ENCODE measurements at places on chromosomes 13 and 19.
A peak's percentile ranks its signal among the peaks of the same experiment; 100 is the strongest.

- DNase-seq: no peak
Measured at GRCh38 chr13:22091971-22092300, 421.1 kb downstream of the FGF9 start.

- peak; percentile 9 for DNase-seq
Measured at GRCh38 chr13:52695856-52696255, 43.2 kb downstream of the SUGT1 start.

DNA sequence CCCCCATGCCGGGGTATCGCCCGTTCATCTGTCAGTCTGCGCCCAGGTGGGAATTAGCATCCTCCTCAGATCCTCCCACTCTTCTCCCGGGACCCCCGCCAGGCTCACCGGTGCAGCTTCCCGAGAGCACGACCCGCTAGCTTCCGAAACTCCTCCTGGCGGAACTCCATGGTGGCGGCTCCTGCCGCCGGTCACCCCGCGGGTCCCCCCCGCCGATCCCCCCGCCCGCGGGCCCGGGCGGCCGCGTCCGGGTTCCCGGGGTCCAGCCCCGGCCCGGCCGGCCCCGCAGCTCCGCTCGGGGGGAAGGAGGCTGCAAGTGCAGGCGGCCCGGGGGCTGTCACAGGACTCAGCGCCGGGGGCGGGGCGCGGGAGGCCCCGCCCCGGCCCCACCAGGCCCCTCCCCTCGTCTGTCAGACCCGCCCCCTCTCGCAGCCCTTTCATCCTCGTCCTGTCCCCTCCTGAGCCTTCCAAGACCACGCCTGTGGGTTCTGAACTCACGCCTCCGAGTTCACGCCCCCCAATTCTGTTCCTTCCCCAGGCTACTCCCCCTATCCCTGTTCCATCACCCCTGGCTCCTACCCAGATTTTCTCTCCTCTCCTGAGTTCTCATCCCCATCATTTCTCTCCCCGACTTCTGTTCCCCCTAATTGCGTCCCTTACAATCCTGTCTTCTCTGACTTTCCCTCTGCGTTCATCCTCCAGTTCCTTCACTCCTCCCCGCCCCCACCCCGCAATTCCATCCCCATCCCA is at the start of gene SLC17A7:
SLC17A7 (minus strand) TSS at position 318 of the 750 bp plus-strand sequence; CDS start at position 170, 148 bp downstream.
- peak; percentile 72 for DNase-seq

GRCh38 chr13:65342541-65343337 is 1887.4 kb downstream of the PCDH9 start:
- no peak for DNase-seq

GRCh38 chr19:56269348-56269747 is 3.2 kb upstream of the EDDM13 start:
- DNase-seq: no peak

GRCh38 chr13:27276188-27276587 is 5.6 kb downstream of the RASL11A start:
- DNase-seq: peak; percentile 58

DNA sequence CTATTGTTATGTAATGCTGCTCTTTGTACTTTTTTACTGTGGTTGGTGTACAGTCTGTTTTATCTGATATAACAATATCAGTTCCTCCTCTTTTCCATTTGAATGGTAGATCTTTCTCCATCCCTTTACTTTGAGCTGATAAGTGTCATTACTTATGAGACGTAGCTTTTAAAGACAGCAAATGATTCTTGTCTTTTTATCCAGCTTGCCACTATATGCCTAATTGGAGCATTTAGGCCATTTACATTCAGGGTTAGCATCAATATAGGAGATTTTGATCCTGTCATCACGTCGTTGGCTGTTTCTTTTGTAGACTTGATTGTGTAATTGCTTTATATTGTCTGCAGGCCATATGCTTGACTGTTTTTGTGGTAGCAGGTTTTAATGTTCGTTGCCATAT is 894.2 kb upstream of the ATXN8OS start:
- DNase-seq: no peak

DNA sequence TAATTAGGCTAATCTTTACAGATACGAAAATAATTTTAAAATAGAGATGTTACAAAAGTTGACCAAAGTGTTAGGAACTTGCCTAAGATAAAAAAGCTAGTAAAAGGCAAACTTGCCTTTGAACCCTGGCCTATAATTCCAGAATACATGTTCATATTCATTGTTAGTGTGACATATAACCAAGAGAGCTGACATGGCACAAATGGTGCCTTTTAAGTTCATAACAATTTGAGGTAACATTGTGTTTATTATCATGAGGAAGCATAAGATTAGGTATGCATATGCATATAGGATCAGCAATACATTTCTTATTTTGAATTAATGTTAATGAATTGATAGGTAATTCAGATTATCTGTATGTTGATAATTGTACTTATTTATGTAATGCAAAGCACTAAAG is 1537.9 kb upstream of the PRR20A start:
- no peak for DNase-seq

GRCh38 chr13:90552702-90553101 is 794.8 kb upstream of the MIR17HG start:
- no peak for DNase-seq

DNA sequence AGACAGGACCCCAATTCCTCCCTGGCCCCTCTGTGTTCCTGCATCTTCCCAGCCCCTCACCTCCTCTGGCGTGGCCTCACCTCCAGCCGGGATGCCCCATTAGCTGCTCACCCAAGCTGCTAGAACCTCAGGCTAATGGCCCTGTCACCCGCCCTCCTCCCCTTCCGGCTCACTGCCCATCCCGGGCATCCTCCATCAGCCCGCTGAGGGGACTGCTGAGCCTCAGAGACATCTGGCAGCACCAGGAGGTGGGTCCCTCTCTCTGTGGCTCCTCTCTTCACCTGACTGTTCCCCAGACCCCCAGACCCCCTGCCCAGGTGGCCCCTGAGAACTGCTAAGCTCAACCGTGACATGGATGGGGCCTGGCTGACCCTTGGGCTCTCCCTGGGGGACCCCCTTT is 2.9 kb downstream of the FFAR1 start:
- peak; percentile 8 for DNase-seq

GRCh38 chr19:2952953-2953481 is 8.2 kb upstream of the ZNF77 start:
- peak; percentile 39 for DNase-seq

- DNase-seq: no peak
Measured at GRCh38 chr19:50515168-50515561, 1.5 kb upstream of the ASPDH start.

- DNase-seq: no peak
Measured at GRCh38 chr13:46995874-46996273, 99.0 kb upstream of the HTR2A start.

DNA sequence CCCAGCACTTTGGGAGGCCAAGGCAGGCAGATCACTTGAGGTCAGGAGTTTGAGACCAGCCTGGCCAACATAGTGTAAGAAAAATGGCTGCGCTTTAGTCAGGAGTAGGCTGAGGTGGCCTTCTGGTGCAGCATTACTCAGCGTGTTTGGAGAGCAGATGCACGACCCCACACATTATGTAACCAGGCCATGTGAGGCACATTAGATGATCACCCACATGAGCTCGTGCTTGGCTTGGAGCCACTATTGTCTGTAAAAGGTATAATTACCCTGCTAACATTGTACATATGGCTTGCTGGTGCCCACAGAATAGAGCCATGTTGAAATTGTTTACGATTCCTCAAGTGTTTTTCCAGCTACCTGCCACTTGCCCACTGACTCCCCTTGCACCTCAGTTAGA is 24.0 kb upstream of the SCEL start:
- DNase-seq: no peak

GRCh38 chr13:91331047-91331915 is 16.2 kb upstream of the MIR17HG start:
- no peak for DNase-seq

DNA sequence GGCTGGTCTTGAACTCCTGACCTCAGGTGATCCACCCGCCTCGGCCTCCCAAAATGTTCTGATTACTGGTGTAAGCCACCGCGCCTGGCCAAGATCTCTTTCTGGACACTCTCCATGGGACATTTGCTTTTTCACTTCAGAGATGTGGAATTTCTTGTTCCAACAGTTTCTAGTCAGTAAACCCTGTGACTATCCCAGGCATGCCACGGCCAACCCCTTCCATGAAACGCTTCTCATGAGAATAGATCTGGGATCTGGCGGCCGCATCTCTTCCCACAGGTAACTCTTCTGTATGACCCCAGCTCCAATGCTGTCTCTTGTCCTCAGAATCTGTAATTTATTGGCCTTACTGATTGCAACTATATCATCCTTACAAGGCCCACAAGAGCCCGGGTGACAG is 16.2 kb downstream of the PLPP2 start:
- no peak for DNase-seq

DNA sequence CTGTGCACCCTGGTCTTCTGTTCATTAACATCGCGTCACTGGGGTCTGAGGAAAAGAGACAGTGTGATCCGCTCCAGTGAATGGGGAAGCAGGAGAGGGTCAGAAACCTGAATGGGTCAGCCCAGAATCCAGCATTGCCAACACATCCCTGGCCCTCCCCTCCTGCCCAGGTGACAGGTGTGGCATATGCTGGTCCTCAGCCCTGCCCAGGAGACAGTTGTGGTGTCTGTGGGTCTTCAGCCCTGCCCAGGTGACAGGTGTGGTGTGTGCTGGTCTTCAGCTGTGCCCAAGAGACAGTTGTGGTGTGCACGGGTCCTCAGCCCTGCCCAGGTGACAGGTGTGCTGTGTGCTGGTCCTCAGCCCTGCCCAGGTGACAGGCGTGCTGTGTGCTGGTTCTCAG is 8.0 kb downstream of the TFDP1 start:
- DNase-seq: no peak

DNA sequence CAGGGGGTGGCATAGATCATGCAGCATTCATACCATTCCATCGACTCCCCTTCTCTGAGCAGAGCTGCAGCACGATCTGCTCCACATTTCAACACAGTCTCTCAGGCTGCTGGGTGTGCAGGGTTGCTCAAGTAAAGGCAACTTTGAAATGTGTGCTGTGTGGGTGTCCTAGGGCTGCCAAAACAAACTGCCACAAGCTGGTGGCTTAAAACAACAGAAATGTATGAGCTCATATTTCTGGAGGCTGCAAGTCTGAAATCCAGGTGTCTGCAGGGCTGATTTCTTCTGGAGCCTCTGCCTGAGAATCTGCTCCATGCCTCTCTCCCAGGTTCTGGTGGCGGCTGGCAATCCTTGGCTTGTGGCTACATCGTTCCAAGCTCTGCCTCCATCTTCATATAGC is 63.7 kb upstream of the WDFY2 start:
- DNase-seq: peak; percentile 38

DNA sequence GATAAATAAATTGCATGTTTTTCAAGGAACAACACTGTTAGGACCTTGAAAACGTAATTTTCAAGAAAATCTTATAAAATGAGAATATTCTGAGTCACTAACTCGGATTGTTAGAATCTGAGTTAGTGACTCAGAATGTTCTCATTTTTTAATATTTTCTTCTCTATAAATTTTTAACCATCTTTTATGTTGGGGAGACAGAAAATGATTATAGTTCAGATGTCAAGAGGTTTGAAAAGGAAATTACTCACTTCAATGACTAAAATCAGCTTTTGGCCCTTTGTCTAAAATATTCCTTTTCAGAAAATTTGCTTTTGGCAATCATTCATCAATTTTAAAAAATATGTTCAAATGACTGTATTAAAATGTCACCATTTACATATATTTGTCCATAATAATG is 264.2 kb upstream of the EDNRB start:
- no peak for DNase-seq

- peak; percentile 80 for DNase-seq
Measured at GRCh38 chr19:33416307-33417215, 43.1 kb downstream of the CEBPG start.

DNA sequence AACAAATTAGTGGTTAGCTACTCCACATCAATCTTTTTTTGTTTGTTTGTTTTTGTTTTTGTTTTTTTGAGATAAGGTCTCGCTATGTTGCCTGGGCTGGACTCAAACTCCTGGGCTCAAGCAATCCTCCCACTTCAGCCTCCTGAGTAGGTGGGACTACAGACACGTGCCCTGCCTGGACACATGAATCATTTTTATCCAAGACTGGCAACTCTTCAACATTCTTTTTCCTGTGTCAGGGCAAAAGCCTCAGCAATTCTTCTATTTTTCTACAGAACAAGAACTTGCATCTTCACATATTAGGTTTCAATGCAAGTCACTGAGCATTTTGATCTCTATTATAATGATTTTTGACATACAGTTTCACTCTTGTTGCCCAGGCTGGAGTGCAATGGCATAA is 76.8 kb upstream of the LRCH1 start:
- no peak for DNase-seq

- DNase-seq: no peak
Measured at GRCh38 chr19:29810504-29810871, 1.3 kb upstream of the CCNE1 start.

- no peak for DNase-seq
Measured at GRCh38 chr13:113664751-113665596, 2.0 kb upstream of the GRK1 start.

DNA sequence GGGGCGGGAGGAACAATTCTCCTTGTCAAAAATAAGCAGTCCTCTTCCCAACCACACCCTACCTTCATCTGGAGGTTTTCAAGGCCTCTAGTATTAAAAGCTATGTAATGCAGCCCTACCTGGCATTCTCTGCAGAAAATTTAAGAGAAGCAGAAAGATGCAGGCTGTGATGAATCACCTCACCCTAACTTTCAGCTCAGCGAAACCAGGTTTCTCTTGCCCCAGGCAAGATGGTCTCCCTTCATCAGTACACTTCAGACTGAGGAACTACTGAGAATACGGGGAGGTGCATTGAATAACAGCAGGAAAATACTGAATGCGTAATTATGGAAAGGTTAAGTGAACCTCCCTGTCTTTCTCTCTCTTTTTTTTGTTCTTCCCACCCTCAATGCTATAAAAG is 437.6 kb upstream of the KLF12 start:
- no peak for DNase-seq

DNA sequence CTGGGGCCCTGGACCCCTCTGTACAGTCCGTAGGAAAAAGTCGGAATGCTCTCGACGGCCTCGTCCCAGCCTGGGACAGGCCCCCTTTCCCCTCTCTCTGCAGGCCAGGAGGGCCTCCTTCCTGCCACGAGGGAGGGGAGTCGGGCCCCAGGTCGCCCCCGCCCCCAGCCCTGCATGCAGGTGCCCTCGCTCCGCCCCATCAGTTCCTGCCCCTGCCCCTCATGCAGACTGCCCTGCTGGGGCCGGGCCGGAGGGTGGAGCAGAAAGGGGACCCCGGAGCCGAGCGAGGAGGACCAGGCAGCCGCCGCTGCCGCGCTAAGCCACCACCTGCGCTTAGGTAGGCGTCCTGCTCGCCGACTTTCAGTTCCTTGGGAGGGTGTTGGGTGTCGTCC is 7.3 kb downstream of the LYL1 start:
- DNase-seq: no peak
